ENCODE measurements at places on chromosomes 4 and X. TPM values are rescaled to one million over a fixed set of nuclear protein-coding genes. Genes with fewer than 3 reads are reported as not detected.
A peak's percentile ranks its signal among the peaks of the same experiment; 100 is the strongest.

Gene SPATA4
- total RNA-seq = not detected

DNA sequence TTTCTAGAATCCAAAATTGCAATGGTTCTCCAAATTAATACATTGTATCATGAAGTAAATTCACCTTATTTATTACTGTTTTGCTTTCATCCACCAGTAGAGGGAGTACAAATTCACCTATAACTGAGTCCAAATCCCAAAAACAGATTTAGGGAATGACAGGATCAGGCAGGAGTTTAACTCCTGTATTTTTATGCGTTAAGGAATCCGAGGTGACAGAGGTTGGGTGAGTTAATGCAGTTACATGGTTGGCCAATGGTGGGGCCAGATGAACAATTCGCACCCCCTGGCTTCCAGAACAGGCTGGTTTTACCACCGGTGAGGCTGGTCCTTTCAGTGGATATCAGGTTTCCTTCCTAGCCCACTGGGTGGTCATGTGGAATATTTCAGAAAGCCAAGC lies 82.4 kb downstream of the MTNR1A start:
- DNase-seq = no peak

GRCh38 chr4:96593422-96593821 lies 753.5 kb downstream of the PDHA2 start:
- no peak for DNase-seq

GRCh38 chr4:41257257-41257901 lies 651 bp downstream of the UCHL1 start:
- DNase-seq = peak; percentile 36

DNA sequence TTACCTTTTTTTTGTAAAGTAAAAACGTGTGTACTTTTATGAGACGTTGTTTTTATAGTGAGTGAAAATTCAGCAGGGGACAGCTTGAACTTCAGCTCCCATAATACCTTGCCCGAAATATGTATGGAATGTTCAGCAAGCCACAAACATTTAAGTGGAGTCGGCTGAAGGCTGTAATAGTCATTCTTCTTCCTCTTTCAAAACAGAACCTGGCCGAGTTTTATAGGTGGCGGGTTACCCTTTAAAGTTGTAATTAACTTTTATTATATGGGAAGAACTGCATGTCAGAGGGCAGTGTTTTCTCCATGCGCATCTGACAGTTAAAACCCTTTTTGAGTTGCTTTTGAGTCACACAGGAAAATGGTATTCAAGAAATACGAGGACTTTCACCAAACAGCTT lies 50.7 kb downstream of the CLDN34 start:
- peak; percentile 9 for DNase-seq

DNA sequence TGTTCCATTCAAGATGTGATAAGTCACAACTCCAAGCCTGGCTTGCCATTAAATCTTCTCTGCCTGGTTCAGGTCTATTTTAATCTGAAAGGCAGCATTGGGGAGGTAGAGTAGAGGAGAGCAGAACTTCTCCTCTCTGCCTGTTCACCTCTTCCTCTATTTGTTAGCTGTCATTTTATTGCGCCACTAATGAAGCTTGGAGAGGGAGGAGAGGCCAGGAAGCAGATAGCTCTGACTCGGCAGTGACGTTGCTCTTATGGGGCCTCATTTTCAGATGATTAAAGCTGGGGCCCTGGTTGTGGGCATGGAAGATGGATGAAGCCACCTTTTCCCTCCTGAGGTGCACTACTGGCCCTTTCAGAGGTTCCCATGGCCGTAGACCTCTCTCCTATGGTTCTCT lies 207.3 kb downstream of the MID1IP1 start:
- DNase-seq = no peak

DNA sequence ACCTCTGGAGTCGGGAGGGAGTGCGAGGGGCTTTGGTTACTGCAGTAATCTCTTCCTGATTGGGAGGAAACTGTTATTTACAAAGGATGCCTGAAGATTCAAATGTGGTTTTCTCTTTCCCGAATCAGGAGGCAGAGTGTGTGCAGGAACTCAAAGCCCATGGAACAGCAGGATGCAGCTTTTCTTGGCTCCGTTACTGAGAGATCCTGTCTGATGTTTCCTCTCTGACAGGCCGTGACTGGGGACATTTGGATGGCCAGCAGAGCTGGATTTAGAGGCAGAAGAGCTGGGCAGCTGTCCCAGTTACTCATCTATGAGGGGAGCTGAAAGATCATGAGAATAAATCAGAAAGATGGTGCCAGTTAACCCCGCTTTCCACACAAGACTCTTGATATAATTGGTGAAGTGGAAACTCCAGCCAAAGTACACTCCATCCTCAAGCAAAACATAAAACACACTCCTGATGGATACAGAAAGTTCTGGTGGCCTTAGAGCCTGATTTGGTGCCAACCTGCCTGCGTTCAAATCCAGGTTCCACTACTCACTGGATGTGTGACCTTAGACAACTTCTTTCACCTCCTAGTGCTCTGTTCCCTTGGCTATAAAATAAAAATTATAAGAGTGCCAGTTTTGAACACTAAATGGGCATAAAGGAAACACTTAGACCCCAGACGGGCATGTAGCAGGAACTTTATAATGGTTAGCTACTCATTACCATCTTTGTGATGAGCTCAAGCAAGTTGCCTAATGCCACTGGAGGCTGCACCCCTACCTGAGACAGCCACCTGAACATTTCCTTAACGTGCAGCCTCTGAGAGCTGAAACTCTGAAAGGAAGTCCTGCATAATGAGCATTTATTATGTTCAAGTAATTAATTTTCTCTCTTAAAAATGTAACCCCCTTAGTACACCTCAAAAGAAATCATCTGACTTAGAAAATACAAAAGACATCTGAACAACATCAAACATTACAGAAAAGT lies 349.0 kb upstream of the GATB start:
- DNase-seq = no peak

GRCh38 chr4:125538670-125539069 lies 223.9 kb downstream of the FAT4 start:
- no peak for DNase-seq

DNA sequence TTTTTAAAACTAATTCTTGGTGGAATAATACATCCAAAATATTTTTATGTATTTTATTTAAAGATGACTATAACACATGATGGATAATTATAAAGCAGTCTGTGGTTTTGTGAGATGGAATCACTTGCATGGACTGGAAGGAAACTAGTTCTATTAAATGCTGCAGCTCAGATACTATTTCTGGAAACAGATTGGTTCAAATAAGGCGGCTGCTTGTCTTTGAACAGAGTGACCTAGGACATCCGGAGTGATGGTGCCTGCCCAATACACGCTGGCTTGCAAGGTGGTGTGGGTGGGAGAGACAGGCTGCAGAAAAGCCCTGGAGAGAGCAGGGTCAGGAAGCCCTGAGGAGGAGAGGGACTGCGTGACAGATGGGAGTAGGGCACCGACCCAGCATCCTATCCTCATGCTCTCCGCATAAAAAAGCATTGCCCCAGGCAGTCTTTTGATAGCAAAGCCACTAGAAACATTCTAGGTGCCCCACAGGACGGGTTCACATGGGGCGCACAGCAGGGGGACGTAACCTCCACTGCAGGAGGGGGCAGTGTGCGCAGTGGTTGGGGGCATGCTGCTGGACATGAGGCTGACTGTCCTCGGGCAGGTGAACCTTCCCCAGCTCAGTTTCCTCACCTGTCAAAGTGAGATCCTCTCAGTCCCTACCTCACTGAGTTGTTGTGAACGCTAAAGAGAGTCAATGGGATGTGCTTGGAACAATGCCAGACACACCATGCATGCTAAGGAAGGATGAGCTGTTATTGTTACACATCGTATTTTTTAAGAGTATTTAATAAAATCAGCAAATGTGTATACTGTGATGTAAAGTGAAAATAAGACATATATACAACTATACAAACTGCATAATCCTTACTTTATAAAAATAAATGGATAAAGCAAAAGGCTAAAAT lies 71.3 kb downstream of the EVC2 start:
- DNase-seq = no peak

GRCh38 chr4:70927502-70928137 lies 25.5 kb downstream of the MOB1B start:
- DNase-seq = peak; percentile 72

DNA sequence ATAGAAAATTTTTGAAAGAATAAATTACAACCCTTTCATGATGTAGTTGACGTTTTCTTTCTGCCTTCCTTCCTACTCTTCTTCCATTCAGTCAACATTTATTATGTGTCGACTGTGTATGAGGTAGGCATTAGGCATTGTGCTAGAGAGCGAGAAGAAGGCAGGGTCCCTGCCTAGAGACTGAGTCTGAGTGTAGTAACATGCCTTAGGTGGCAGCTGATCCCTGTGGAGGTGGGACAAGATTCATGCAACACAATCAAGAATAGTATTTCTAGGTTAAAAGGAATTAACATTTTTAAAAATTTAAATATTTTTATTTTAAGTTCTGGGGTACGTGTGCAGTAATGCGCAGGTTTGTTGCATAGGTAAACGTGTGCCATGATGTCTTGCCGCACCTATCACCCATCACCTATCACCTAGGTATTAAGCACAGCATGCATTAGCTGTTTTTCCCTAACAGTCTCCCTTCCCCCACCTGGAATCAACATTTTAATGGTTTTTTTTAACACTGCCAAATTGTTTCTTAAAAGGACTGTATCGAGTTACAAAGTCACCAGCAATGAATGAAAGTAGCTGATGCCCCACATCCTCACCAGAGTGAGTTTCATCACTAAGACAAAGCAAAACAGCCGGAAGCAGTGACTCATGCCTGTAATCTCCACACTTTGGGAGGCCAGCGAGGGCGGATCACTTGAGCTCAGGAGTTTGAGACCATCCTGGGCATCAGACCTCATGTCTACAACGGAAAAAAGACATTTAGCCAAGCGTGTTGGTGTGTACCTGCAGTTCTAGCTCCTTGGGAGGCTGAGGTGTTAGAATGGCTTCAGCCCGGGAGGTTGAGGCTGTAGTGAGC lies 84.0 kb downstream of the WWC2 start:
- DNase-seq = no peak

GRCh38 chr4:160373911-160374310 lies 1271.0 kb downstream of the RAPGEF2 start:
- no peak for DNase-seq

GRCh38 chr4:152577708-152578396 lies 42.0 kb upstream of the FBXW7 start:
- DNase-seq = no peak

Gene FAM9A
- total RNA-seq = not detected

- DNase-seq = no peak
These were observed 17.5 kb upstream of the RGN start for GRCh38 chrX:47060708-47061107.

Gene RS1
- not detected for total RNA-seq

DNA sequence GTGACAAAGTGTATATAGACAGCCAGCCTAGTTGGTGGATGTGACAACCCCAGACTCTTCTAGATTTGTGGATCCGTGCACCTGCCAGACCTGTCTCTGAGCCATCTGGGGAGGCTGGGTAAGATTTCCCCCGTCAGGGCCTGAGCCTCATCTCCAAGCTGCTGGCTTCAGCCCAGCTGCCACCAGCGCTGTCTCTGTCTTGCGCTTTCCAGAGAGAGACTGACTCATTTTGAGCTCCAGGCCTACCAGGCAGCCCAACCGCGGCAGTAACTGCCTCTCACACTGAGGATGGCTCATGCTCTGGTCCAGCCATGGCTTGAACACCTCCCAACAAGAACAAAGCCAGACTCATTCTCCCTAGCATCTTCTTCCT lies 26.4 kb downstream of the NOP14 start:
- DNase-seq = no peak

DNA sequence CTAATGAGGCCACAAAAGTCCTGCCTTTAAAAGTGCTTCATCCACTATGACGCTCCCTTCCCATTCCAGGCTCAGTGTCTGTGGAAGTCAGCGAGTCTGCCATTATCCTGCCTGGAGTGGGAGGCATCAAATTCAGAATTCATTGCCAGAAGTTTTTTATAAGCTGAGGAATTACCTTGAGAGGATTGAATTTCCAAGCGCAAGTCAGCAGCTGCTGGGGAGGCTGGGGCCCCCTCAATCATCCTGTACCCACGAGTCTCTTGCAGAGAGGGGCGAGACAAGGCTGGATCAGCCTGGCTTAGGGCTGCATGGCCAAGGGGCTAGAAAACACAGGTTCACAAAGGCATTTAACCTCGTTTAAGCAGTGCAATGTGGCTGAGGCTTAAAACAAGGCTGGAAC lies 170.5 kb upstream of the NOCT start:
- no peak for DNase-seq

Gene NPY2R
- not detected for total RNA-seq

DNA sequence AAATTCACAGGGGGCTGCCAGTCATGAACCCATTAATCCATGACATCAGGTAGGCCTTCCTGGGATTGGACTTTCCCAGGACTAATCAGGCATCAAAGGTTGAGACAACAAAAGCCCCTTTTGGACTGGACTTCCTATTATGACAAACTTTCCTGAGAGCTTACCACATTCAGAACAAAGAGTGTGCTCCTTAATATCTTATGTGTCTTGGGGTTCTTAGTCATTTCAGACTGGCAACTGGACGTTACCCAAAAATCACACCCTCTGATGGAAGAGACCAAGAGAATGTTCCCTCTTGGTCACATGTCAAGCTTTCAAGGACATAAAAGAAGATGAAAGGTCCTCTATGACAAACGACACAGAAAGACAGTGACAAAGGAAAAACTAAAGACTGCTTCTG lies 31.6 kb upstream of the PPP1R2C start:
- DNase-seq = no peak

GRCh38 chr4:33063241-33063640 lies 2343.1 kb downstream of the PCDH7 start:
- DNase-seq = no peak

Gene ZNF275
- 17.9 TPM for total RNA-seq

GRCh38 chrX:19188566-19188965 lies 66.3 kb upstream of the ADGRG2 start:
- no peak for DNase-seq

GRCh38 chr4:2040391-2041238 lies 18.5 kb upstream of the NAT8L start:
- no peak for DNase-seq

DNA sequence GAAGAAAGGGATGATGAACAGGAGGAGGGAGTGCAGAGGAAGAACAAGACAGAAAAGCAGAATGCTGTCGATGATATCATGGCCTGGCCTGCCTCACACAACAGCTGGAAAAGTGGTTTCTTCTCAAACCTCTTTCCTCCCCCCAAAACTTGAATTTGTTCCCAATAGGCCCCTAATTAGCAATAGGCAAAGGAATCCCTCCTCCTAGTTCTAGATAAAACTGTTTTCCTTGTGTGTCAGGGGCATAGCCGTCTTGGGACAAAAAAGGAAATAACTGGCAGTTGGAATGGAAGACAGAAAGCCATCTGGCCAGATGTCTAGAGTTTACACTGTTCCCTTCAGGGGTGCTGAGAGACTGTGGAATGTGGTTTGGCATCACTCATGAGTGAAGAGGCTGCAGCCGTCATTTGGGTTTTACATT lies 177.8 kb upstream of the C1QTNF7 start:
- DNase-seq = no peak

DNA sequence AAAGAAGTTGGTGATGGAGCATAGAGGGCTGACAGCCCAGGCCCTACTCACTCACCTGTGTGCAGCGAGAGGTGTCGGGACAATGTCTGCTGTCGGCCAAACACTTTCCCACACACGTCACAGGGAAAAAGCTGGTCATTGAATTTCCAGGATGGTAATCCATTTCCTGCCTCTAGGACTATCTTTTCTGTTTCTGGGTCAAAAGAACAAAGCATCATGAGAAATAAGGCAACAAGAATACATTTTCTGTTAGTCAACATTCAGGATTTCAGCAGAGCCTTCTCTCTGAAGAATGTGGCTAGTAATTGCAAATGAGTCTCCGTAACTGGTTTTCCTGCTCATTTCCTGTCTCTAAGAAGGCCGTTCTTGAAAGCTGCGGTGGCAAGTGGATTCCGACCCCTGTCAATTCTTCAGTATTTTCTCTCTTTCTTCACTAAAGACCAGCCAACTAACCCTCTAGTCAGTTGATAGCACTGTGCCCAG lies 99.4 kb downstream of the C4orf51 start:
- no peak for DNase-seq

GRCh38 chr4:71639380-71639779 lies 144.5 kb downstream of the GC start:
- no peak for DNase-seq
